ENCODE measurements at places on chromosomes 5 and 9.

DNA sequence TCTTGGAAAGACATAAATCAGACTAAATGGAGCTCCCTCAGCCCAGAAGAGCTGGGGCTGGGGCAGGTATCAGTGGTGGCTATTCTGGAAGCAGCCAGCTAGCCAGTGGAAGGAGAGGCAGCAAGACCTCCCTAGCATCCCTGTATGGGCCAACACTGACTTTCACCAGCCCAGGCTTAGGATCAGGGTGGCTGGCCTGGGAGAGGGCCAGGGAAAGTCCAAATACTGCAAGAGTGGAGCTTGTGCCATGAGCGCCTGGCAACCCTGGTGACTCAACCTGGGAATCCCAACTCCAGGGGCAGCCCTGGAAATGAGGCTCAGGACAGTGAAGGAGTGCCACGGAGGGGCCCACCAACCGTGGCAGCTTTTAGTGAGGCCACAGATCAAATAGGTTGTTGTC is 7.6 kb upstream of the IRF1 start:
- peak; percentile 33 for DNase-seq

- DNase-seq = no peak
Measured at GRCh38 chr5:90054612-90055011, 354.9 kb downstream of the CETN3 start.

- DNase-seq = no peak
Measured at GRCh38 chr5:53934151-53934820, 373.8 kb downstream of the NDUFS4 start.

GRCh38 chr5:143402553-143403333 is 743 bp downstream of the NR3C1 start:
- peak; percentile 75 for DNase-seq

DNA sequence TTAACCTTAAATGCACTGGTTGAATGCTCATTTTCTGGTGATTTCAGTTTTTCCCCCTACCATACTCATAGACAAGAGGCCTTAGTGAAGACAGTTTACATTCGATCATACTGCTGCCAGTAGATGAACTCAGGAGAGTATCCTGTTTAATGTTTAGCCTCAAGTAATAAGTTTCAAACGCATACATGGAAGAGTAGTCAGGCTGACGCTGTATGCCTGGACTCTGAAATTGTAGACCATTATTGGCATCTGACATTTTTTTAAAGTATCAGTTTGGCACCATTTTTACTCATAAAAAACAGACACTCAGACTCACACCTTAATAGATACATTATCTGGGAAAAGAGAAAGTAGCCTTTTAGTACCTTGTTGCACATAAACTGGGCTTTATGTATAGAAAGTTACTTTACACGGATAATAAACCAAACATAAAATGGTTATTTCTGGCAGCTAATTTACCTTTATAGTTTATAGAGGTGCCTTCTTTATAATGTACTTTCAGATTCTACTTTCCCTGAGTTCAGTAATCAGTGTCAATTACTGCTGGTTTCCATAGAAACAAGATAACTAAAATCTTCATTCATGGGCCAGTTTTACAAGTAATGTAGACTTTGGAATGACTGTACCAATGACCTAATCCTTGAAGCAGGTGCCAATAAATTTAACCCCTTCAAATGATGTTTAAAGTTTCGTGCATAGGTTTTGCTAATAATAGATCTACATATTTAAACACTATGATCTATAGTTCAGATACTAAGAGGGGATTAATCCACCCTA is 183.8 kb upstream of the ITGA1 start:
- no peak for DNase-seq

DNA sequence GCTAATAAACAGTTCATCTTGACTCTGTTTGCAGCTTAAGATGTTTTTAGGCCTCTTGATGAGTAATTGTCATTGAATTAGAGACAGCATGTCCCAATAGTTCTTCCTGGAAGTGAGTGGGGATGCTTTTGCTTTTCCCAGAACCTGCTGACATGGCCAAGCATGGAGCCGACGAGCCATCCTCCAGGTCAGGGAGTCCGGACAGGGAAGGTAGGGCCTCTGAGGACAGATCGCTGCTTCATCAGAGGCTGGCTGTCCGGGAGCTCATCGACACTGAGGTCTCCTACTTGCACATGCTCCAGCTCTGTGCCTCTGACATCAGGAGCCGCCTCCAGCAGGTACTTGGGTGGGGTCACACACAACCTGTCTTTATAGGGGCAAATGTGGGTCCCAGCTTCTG is 16.3 kb downstream of the ARHGEF37 start:
- DNase-seq = no peak

GRCh38 chr5:172839669-172840431 is 5.8 kb downstream of the ERGIC1 start:
- DNase-seq = no peak

DNA sequence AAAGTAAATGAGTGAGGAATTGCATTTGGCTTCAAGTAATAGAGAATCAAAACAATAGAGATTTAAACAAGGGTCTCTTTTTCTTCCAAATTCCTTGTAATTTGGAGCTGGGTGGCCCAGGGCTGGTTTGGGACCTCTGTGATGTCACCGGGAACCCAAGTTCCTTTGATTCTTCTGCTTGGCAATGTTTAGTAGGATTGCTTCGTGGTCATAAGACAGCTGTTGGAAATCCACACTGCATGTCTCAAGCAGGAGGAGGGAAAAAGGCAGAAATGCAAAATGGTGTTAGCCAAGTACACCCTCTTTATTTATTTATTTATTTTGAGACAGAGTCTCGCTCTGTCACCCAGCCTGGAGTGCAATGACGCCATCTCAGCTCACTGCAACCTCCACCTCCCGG is 72.6 kb upstream of the IL12B start:
- no peak for DNase-seq

GRCh38 chr5:117188211-117188610 is 613.6 kb upstream of the SEMA6A start:
- no peak for DNase-seq

DNA sequence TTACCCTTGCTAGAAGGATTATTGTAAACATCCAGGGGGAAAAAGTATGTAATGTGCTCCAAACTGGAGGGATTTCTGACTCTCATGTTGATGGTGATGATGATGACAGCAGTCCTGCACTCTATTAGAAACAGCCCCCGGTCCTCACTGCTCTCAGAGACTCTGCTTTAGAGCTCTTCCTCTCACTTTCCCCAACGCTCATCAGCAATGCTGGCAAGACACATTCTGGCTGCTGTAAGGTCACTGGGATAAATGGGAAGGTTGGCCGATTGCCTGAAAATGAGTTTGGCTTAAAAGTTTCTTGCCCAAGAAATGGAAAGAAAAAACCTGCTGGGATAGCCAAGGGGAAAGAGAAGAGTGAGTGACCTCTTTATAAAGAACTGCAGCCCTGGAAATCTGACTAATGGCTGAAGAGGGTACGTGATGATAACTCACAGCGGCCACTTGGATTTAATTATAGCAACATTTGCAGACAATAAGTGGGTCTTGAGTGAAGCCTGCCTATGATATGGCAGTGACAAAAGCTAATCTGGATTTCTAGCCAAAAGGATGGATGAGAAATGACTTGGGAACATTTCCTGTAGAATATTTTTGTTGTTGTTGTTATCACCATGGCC is 235.8 kb downstream of the TMEM38B start:
- no peak for DNase-seq

- no peak for DNase-seq
Measured at GRCh38 chr5:21910731-21911130, 942.4 kb downstream of the CDH12 start.

- DNase-seq = no peak
Measured at GRCh38 chr9:83153030-83153429, 90.1 kb upstream of the RASEF start.

DNA sequence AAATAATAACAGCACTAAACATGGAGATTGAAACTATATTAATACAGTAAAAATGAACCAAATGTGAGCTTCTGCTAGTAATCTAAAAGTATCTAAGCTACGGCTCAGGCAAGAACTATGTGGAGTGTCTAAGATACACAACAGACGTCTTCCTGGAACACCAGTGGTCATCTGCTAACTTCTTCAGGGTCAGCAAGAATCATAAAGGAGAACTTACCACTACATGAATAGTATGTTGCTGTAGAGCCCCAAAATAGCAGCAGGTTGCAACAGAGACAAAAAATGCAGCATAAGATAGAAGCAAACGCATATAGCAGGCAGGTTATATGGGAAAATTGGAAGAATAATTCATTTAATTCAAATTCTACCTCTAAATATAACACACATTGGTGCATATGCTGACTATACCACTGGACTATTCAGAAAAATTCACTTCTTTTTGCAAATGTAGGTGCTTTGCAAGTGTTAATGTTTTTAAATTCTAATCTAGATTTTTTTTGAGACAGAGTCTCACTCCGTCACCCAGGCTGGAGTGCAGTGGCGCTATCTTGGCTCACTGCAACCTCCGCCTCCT is 27.1 kb downstream of the DCTN4 start:
- no peak for DNase-seq

DNA sequence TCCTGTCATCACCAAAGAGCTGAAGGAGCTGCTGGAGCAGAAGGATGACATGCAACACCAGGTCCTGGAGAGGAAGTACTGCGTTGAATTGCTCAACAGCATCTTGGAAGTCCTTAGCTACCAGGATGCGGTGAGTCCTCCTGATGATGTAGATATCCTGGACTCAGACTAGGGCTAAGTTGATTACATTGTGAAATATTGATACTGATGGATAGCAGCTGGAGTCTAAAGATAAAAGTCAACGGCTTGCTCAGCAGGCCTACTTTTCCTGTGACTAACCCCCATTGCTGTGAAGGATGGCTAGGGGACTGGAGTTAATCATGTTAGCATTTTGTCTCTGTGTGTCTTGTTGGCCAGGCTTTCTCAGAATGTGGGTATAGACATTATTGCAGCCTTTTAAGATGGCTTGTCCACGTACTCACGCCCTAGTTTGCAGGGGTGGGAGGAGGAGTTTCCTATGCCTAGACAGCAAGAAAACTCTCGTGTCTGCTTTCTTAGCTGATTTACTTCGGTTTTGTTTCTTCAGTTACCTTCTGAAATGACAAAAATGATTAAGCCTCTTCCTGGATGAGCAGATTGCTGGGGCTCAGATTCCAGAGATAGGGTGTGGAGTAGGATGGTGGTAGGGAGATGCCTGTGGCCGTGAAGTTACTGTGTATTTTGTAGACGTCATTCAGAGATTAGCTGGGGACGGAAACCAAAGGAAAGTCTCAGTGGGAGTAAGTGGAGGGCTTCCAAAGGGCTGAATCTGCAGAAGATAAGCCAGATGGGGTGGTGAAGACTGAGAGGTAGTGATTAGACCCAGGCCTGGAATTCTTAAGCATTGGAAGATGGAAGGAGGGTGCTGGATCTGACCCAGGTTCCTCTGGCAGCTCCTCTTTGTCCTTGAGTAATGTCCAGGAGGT is 166.3 kb downstream of the DOCK2 start:
- no peak for DNase-seq

DNA sequence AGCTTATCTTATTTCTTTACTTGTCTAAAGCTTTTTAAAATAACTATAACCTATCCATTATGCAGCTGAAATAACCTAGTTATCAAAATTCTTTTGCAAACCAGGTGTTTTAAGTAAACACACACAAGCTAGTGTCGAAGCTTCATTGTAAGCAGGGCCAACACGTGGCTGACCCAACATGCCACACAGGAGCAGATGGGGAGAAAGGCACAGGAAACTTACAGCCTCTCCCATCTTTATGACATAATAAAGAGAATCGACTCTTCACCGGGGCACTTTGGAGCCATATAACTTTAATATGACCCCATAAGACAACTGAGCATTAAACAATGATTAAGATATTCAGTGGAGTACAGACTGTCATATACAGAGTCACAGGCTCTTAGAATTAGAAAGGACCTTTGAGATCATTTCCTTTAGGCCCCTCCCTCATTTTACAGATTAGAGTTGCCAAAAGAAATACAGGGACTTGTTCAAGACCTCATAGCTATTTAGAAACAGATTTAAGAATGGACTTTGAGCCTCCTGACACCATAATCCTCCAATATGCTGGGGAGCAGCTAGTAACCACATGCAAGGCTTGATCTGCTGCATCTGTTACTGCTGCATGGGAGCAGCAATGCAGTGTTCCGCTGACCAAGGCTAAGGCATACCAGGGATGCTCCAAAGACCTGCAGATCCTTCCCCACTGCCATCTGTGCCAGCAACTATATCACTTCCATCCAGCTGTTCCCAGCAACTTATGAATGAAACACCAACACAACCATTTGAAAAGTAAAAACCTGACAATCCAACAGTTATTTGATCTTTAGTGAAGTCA is 75.4 kb downstream of the RASEF start:
- DNase-seq = no peak

GRCh38 chr5:179254638-179255271 is 90.5 kb downstream of the ADAMTS2 start:
- DNase-seq = no peak

- DNase-seq = no peak
Measured at GRCh38 chr5:86866036-86866435, 248.3 kb downstream of the COX7C start.

- DNase-seq = no peak
Measured at GRCh38 chr5:169222934-169223594, 77.9 kb downstream of the SLIT3 start.

GRCh38 chr9:99506747-99507348 is 284.8 kb downstream of the SEC61B start:
- no peak for DNase-seq

DNA sequence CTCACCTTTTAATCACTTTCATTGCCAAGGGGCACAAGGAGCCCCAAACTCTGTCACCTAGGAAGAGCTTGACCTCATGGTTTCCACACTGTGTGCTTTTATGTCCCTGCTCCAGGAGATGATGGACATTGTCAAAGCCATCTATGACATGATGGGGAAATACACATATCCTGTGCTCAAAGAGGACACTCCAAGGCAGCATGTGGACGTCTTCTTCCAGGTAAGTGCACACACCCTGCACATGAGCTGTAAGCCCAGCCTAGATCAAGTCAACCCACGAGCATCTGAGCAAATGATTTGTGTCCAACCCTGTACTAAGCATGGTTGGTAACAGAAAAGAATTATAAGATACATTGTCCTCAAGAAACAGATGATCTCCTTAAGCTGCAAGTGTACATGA is 50.8 kb upstream of the GABRP start:
- no peak for DNase-seq

DNA sequence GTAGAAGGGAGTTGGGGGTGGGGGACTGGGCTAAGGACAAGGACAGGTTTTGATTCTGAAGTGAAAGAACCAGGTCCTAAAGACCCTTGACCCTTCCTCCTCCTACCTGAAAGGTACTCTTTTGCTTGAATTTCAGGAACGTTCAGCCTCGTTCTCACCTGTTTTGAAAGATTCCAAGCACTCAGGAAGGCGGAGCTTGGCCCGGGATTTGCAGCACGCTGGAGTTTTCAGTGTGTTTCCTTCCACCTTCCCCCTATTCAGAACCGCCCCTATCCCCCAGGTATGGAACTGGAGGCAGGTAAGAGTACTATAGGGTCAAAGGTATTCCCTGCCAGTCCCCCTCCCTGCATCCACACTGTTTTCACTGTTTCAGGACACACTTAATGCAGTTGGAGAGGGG is 7.1 kb downstream of the EGR1 start:
- DNase-seq = no peak

DNA sequence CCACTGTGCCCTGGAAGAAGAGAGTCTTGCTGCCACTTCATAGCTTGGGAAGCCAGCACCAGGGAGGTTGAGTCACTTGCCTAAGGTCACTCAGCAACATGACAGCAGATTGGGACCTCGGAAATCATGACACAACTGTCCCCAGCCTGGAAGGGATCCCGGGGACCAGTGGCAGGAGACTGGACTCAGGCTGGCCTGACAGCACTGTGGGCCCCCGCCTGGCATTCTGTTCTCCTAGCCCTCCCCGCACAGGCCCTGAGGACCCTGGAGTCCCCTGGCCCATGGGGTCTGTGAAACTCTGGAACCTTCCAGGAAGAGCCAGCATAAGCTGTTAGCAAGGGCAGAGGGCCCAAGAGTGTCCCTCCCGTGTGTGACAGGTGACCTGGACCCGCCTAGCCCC is 64.9 kb downstream of the COL5A1 start:
- no peak for DNase-seq

Measured in B cell (primary cell).